ENCODE measurements at places on chromosomes 12 and 14.
A peak's percentile ranks its signal among the peaks of the same experiment; 100 is the strongest.

DNA sequence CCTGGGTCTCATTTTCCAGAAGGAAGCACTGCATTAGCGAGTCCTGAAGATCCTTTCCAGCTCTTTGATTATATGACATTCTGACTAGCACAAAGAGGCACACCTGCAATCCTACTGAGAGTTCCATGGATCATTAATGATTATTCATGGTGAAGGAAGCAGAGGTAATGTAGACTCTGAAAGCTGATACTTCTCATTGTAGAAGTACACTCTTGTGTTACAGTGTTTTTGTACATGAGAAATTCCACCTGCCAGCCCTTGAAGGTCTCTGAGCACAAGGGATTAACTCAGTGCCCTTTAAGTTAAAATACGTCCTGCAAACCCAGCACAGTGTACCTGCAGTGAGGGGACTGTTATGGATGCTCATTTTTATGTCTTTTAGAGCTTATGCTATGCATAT, 558.8 kb upstream of the FBXO33 start:
- H3K36me3 ChIP-seq: no peaks in the 10 kb centered on the region
- no peak for DNase-seq
- H3K27ac ChIP-seq: no peak overlapping the region
- no peaks in the 10 kb centered on the region for H3K4me1 ChIP-seq
- no peaks in the 10 kb centered on the region for H3K27me3 ChIP-seq

DNA sequence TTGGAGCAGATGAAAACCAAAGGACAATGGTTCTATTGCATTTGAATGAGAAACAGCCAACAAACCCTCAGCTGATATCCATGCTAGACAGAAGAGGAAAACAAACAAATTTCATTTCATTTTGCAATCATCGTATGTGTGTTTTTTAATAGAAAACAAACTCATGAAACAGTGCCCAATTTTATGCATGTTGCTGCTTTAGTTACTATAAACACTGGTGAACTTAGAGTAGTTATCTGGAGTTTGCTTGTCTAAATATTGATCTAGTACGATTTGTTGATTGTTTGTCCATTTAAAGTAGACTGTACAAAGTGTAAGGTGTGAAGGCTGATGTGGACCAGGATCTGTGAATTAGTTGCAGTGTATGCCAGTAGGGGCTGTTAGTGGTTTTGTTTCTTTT, 166.6 kb downstream of the KITLG start:
- no peaks in the 10 kb centered on the region for H3K36me3 ChIP-seq
- H3K27ac ChIP-seq: no peak overlapping the region
- DNase-seq: no peak
- H3K4me1 ChIP-seq: peaks cover 3% of the 10 kb centered on the region

- DNase-seq: no peak
- H3K36me3 ChIP-seq: no peaks in the 10 kb centered on the region
- peaks cover 8% of the 10 kb centered on the region for H3K4me1 ChIP-seq
- no peak overlapping the region for H3K4me3 ChIP-seq
- H3K27me3 ChIP-seq: no peaks in the 10 kb centered on the region
Observed at GRCh38 chr12:93573552-93574223, 1.2 kb downstream of the SOCS2 start.

DNA sequence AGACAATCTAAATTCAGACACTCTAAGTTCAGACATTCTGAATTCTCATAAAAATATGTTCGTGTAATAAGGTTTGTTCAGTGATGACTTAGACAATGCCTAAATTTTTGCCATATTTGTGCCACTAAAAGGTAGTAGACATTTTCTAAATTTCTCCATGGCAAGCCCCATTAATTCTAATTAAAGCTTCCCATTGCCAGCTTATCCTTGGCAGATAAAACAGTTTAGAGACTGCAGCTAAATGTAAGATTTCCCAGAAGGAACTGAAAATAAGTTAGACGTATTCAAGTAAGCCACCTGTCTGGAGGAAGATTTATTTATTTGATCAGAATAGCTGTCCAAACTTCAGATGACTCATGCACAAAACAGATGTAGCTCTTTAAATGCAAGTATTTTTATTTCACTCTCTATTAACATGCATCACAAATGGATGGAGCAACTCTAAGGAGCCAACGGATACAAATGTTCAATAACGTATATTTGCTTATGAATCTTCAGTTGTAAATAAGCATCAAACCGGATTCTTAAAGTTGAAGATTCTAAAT, 130.4 kb downstream of the SLC2A13 start:
- H3K36me3 ChIP-seq: no peaks in the 10 kb centered on the region
- no peaks in the 10 kb centered on the region for H3K4me1 ChIP-seq
- H3K4me3 ChIP-seq: no peak overlapping the region
- DNase-seq: no peak

GRCh38 chr12:26120561-26121274, 4.1 kb downstream of the BHLHE41 start:
- peaks cover 36% of the 10 kb centered on the region for H3K4me1 ChIP-seq
- H3K36me3 ChIP-seq: no peaks in the 10 kb centered on the region
- peak overlapping the region; percentile 65 for H3K4me3 ChIP-seq
- peak overlapping the region; percentile 90 for H3K27ac ChIP-seq
- no peaks in the 10 kb centered on the region for H3K27me3 ChIP-seq
- DNase-seq: no peak

DNA sequence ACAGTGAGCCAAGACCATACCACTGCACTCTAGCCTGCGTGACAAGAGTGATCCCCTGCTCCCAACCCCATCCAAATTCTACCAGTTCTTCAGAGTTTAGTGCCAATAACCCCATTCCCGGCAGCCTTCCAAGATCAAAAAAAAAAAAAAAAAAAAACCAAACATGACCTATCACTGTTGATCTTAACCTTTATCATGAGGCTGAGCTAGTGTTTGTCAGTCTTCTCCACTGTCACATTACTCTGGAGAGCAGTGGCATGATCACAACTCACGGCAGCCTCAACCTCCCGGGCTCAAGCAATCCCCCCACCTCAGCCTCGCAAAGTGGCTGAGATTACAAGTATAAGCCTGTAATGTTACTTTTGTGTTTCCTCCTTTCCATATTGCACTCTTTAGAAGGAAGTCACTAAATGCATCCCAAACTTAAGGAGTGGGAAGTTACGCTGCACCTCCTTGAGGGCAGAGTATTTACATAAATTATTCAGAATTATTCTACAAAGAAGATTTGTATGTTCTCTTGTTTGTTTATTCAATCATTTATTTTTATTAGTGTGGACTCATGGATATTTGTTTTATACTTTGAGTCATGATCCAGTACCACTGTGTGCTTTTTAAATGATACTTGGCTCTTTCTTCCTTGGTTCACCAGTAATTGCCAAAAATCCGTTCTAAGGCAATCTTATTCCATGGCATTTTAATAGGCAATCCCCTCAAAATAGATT, 31.5 kb upstream of the FAM222A start:
- H3K27me3 ChIP-seq: no peaks in the 10 kb centered on the region
- no peaks in the 10 kb centered on the region for H3K4me1 ChIP-seq
- no peaks in the 10 kb centered on the region for H3K36me3 ChIP-seq
- no peak for DNase-seq
- H3K4me3 ChIP-seq: no peak overlapping the region
